ENCODE measurements at places on chromosomes 3 and 15. TPM values are rescaled to one million over a fixed set of nuclear protein-coding genes. Genes with fewer than 3 reads are reported as not detected.

GOLGA6D gene
- total RNA-seq: not detected

DVL3 gene
- total RNA-seq: 119 TPM

TUBGCP5 gene
- 18.5 TPM for total RNA-seq

FOXL2NB gene
- 3.3 TPM for total RNA-seq

NR2F2 gene
- 6.5 TPM for total RNA-seq

ATP10A gene
- 0.62 TPM for total RNA-seq

ALDH1A3 gene
- 0.05 TPM for total RNA-seq

CPN2 gene
- total RNA-seq: not detected

DGKG gene
- total RNA-seq: 4.3 TPM

CYP8B1 gene
- not detected for total RNA-seq

CCDC80 gene
- total RNA-seq: 57.4 TPM

CACNA2D3 gene
- 0.52 TPM for total RNA-seq

NRG4 gene
- not detected for total RNA-seq

DUOX2 gene
- not detected for total RNA-seq

DUOXA2 gene
- total RNA-seq: not detected

MIX23 gene
- total RNA-seq: 24.0 TPM

CLSTN2 gene
- total RNA-seq: 25.4 TPM

CEP97 gene
- 21.1 TPM for total RNA-seq

ZNF774 gene
- 3.4 TPM for total RNA-seq

CYB561D2 gene
- total RNA-seq: 25.2 TPM

TGM4 gene
- total RNA-seq: not detected

TF gene
- under 0.01 TPM for total RNA-seq

CCR8 gene
- total RNA-seq: not detected

CERS3 gene
- not detected for total RNA-seq

JAGN1 gene
- 50.5 TPM for total RNA-seq

KPNA1 gene
- 46.0 TPM for total RNA-seq

CCDC54 gene
- total RNA-seq: not detected

SNTN gene
- total RNA-seq: not detected

ESYT3 gene
- 1.7 TPM for total RNA-seq

SLC2A2 gene
- not detected for total RNA-seq

B3GALNT1 gene
- total RNA-seq: 2.3 TPM

STOML1 gene
- 35.1 TPM for total RNA-seq

TRIM42 gene
- not detected for total RNA-seq

MCTP2 gene
- total RNA-seq: not detected

IQCF5 gene
- total RNA-seq: not detected

LYZL4 gene
- not detected for total RNA-seq

MYO5C gene
- 0.31 TPM for total RNA-seq

TMEM39A gene
- 29.2 TPM for total RNA-seq

BTLA gene
- total RNA-seq: not detected

All from myocyte (in vitro differentiated cells).